Adipocyte (in vitro differentiated cells): ENCODE measurements at places on chromosomes 7 and 10.

DNA sequence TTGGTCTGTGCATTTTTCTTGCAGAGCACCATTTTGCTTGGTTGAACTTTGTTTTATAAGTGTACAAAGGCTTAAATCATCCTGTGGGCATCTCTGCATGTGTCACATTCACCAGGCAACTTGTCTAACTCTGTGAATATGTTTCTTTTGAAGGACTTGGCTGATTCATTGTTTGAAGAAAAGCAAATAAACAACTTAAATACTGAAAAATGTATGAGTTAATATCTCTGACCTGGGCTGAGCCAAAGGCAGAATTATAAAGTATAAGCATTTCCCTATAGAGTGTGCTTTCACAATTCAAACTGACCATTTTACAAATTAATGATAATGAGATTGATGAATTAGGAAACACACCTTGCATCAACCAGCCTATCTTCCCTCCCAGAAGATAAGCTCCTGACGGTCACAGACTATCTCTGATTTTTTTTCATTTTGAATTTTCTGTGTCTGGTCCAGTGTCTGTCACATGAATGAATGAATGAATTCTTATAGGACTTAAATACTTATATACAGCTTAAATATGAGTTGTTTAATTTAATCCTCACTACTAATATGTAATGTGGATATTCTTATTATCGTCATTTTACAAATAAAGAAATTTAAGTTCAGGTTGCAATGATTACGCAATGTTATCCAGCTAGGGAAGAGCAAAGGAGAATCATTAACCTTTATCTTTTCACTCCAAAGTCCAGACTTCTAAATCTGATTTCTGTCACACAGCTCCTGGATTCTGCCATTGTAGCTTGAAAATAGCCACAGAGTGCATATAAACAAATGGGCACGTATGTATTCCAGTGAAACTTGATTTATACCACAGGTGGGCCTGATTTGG is 182.0 kb upstream of the PHYHIPL start:
- DNase-seq: peak; percentile 58

DNA sequence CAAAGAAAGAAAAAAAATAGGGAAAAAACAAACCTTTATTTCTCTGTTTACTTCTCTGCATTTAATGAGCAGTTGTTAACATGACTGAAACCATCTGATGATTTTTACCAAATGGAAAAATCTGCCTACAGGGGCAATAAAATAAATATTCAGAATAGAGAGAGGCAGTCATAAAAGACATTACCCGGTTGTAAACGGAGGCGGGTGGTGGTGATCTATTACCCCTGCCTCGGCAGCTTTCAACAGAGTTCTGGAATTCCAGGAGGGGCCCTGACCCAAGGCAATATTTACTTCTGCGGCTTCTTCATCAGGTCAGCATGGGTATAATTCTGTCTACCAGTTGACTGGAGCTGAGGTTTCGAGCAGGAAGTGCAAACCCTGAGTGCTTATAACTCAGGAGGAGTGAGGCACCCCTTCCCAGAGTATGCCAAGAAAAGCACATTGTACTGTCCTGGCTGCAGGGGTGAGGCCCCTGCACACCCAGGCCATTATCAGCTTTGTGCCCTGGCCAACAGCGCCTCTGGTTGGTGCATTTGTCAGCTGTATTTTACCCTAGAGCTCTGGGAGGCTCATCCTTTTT is 8.2 kb upstream of the CXCL12 start:
- no peak for DNase-seq

DNA sequence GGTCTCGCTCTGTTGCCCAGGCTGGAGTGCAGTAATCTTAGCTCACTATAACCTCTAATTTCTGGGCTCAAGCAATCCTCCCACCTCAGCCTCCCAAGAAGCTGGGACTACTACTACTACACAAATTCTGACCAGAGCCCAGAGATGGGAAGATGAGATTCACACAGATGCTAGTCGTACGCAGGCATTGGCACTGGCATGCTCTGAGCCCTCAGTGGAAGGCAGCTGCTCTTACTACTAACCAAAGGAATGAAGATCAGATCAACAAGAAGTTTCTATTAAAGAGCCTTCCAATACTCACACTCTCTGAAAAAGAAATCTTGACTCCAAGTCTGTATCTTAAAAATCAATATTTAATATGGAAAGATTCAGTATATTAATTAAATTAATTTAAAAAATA is 10.7 kb downstream of the GDF2 start:
- peak; percentile 37 for DNase-seq

DNA sequence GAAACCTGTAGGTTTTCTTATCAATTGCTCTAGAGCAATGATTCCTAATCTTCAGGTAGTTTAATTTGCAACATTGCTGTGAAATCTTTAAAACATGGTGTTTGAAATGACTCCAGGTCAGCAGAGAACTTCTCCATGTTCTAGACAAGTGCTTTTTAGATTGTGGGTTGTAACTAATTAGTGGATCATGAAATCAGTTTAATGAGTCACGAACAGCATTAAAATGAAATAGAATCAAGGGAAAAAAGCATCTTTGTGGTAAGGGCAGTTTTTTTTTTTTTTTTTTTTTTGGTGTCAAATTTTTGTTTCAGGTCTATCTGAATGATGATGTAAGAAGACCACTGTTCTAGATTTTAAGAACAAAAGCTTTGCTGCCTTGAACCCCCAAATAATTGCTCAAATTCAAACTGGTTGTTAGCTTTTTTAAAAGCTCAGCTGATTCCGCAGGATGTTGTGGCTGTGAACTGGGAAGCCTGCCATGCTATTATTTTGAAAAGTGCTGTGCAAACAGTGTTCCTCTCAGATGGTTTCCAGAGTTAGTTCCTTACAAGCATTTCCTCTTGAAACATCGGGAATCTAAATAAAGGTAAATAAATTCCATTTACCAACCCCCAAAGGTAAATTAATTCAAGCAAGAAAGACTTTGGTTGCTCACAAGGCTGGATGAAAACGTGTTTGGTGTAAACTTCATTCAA is 13.1 kb upstream of the PDK4 start:
- peak; percentile 68 for DNase-seq

DNA sequence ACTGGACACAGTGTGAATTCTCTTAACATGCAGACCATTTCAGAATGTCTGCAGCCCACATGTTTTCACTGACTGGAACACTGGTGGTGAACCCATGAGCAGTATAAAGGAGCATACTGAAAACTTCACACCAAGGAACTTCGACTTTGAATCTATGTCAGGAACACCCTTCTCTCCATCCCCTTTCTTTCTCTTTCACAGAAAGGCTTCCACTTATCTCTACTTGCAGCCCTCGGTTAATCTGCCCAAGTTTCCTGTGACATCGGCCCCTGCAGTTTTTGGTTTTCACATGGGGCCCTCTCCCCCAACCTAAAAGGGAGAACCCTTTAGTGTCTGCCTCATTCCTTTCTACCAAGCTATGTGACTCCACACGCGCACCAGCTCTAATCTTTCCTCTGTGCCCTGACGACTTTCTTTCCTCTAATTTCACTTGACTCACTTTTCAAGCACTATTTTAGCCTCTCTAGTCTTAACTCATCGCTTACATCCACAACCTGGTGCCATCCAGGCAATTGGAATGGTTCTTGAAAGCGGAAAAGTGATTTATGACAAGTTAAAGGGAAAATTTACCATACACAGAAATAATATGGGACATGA is 70.1 kb downstream of the RELN start:
- DNase-seq: no peak

DNA sequence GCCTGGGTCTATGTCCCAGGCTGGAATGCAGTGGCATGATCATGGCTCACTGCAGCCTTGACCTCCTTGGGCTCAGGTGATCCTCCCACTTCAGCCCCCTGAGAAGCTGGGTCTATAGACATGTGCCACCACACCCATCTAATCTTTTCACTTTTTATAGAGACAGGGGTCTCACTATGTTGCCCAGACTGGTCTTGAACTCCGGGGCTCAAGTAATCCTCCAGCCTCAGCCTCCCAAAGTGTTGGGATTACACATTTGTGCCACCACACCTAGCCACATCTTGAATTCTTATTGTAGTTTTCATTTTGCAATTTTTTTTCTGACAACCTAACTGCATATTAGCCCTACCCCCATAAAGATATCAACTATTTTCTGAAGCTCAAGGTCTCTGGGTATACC is 18.4 kb upstream of the COL1A2 start:
- DNase-seq: no peak

- DNase-seq: peak; percentile 25
These were observed 142.3 kb downstream of the MAPK8 start for GRCh38 chr10:48448796-48449195.

DNA sequence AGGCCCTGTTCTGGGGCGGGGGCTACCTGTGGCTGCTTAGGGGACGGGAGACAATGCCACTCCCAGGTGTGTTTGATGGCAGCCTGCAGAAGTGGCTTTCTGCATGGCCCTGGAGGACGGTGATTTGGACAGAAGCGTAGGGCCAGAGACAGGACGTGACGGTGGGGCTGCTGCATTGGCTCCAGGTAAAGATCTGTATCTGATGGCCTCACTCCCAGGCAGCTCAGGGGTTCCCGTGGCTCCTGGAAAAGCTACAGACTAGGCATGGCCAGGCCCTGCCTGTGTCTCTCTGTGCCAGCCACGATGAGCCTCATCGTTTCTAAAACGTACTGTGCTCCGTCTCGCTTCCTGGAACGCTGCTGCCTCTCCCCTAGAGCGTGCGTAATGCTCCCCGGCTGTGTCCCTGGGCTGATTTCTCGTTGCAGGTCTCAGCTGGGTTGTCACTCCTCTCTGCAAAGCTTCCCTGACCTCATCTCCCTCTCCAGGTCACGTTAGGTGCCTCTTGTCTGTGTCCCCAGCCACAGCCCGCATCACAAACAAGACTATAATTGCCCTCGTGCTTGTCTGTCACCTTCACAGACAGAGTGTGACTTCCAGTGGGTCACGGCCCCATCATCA is 12.6 kb downstream of the GTF2IRD1 start:
- no peak for DNase-seq

DNA sequence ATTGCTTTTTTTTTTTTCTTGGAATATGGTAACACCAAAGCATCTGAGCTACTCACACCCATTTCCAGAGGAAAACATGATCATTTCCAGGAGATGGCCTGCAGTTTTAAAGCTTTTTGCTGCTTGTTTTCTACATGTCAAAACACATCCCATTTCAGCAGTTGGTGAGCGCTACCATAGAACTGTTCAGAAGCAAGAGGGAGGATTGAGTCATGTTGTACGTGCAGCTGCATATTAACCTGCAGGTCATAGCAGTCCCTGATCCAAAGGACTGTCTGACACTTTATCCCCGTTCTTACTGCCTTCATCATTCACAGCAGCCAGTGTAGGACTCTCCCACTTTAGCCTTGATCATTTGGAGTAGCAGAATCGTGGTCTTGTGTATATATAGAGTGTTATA is 124.6 kb downstream of the AUTS2 start:
- no peak for DNase-seq

- no peak for DNase-seq
These were observed 493.6 kb downstream of the GALNT17 start for GRCh38 chr7:71625545-71625944.

DNA sequence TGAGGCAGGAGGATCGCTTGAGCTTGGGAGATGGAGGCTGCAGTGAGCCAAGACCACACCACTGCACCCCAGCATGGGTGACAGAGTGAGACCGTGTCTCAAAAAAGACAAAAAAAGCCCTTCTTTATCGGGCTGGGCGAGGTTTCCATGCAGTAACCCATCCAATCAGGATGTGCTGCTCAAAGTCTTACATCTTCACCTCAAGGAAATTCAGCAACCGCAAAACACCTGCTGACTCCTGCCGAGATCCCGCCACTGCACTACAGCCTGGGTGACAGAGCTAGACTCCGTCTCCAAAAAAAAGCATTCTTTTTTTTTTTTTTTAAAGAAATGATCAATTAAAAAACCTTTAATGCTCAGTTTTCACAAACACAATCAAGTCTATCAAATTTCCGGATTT is 75.7 kb upstream of the KCTD7 start:
- DNase-seq: no peak

- no peak for DNase-seq
These were observed 16.0 kb downstream of the FZD1 start for GRCh38 chr7:91280185-91280584.

- DNase-seq: peak; percentile 30
These were observed 394.0 kb downstream of the THSD7A start for GRCh38 chr7:11437994-11438393.

DNA sequence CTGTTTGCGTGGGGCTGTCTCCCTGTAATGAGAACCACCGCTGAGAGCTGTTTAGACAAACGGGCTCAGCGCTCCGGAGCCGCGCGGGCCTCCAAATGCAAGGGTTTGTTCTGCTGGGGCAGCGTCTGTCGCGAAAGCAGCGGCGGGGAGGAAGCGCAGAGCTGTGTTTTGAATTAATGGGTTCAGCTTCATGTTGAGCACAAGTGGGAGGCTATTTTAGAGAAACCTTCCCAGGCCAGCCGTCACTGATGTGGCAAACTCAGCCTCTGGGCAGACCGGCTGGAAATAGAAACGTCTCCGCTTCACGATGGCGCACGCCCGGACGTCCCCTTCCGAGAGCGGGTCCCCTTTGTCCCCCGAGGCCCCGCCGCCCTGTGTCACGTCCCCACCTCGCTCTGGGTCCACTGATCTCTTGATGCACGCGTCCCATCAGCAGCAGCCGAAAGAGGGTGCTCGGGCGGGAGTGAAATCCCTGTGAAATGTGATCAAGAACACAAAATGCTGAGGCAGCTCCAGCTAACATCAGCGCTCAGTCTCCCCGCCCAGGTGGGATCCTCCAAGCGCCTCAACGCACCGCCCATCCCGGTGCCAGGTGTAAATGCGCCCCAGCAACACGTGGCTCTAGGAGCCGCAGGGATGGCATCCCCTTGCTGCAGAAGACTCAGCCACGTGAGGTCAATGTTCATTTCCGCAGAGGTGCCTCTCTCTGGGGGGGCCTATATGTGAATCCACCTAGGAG is 44.9 kb downstream of the BAMBI start:
- DNase-seq: peak; percentile 68

DNA sequence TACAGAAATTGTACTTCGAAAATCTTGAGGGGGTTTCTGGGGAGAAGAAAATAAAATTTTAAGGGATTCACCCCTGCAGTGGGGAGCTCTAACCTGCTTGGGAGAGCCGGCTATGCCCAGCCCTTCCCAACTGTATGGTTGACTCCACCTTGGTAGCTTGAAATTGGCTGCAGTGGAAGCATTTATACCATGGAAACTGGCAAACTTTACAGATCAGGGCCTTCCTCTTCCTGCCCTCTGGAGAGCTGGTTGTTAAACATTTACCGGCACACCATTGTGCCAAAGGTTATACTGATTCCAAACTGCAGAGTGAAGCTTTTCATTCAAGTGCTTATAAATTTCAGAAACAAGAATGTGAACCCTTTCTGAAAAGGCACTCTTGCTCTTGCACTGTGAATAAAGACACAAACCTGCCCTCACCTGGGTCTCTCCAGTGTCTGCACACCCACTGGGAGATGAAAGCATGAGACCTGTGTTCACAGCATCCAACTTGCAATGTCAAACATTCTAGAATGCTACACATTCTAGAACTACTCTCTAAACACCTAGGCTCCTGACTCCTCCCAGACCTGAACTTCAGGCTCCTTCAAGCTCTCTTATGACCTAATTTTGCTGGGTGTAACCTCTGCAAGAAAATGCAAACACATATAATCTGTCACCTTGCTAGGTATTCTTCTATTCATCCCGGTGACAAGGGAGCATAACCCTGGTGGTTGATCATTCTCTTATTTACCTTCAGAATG is 44.7 kb downstream of the ABLIM1 start:
- no peak for DNase-seq
